HS-27A (cell line): ENCODE measurements at places on chromosomes 16 and 17.
A peak's percentile ranks its signal among the peaks of the same experiment; 100 is the strongest.

- no peak for DNase-seq
Measured at GRCh38 chr17:66652840-66653507, 181.9 kb upstream of the CACNG5 start.

GRCh38 chr17:74761419-74761818 is 13.0 kb downstream of the NHERF1 start:
- no peak for DNase-seq

DNA sequence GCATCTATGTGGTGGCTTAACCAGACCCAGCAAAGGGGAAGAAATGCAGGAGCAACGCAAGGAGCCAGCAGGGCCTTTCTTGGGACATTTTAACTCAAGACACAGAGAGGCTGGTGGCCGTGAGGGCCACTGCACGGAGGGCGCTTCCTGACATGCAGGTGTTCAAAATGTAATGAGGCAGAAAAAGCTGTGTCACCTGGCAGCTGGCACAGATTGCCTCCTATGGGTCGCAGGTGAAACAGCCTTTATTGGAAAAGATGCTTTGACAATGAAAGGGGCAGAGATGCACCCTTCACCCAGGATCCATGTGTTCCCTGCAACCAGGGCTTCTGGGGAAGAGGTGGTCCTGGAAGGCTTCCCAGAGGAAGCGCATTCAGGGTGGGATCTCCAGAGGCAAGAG is 219.3 kb downstream of the XYLT1 start:
- DNase-seq: no peak

- DNase-seq: no peak
Measured at GRCh38 chr17:7186241-7186640, 7.1 kb upstream of the ASGR1 start.

DNA sequence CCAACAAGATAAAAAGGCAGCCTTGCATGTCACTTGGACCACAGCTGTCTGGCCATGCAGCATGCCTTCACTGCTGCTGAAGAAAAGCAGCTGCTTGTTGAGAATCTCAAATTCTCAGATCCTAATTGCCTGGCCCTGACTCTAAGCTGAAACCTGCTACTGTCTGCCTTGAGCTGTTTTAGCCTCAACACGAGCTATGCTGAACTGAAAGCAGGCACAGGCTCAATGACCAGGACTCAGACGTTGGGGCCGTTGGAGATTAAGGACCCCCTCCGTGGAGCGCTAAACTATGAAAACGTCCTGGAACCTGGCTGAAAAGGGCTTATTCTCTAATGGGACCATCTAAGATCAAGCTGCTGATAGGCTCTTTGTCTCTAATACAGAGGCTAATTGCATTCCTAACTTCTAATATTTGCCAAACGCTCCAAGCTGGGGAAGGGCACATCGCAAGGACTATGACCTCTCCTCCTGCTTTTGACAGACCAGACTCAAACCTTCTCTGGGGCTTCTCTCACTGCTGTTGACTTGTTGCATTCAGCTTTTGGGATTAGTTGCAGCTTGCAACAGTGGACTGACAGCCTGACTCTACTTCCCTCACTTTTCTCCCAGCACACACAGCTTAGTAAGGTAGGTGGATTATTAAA is 4.6 kb upstream of the PLK1 start:
- no peak for DNase-seq

DNA sequence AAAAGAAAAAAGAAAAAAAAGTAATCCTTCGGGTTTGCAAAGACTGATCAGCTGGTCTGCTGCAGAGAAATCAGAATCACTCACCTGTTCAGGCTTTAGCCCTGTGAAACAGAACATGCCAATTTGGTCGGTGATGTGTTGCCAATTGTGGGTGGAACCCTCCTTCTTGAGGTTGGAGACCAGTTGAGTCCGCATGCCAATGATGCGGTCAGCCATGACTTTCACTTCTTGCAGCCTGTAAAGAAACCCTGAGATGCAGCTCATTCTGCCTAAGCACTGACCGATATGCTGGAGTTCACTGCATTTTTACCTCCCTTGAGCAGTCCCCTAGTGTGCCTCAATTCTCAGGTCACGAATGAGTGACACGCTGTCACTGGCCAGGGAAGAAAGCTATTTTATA is 24.8 kb upstream of the SLC38A7 start:
- DNase-seq: no peak

GRCh38 chr17:82153745-82154375 is 55.8 kb upstream of the FASN start:
- DNase-seq: peak; percentile 7
